ENCODE measurements at places on chromosomes 6 and 20. TPM values are rescaled to one million over a fixed set of nuclear protein-coding genes. Genes with fewer than 3 reads are reported as not detected.
A peak's percentile ranks its signal among the peaks of the same experiment; 100 is the strongest.

The GNRH2 gene
- 1.1 TPM for total RNA-seq

- no peak for DNase-seq
Observed at GRCh38 chr6:37630281-37630799, 67.3 kb downstream of the MDGA1 start.

DNA sequence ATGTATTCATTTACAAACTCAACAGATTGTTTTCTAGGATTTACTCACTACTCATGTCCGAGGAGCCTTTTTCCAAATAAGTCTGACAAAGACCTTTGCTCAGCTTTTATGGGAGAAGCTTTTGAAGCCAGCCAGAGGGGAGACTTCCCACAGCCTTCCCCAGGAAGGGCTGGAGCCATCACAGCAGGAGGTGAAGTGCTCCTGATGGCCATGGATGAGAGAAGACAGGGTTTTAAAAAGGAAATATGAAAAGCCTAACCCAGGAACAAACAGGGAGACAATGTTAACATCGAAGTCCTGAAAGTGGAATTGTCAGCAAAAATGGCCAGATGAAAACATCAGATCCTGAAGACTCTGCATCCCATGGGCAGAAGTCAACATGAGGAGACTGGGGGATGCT, 11.6 kb upstream of the TAGAP start:
- DNase-seq = no peak

The PRPF6 gene
- 64.4 TPM for total RNA-seq

- peak; percentile 48 for DNase-seq
Observed at GRCh38 chr6:25750906-25751305, 3.6 kb upstream of the SLC17A4 start.

DNA sequence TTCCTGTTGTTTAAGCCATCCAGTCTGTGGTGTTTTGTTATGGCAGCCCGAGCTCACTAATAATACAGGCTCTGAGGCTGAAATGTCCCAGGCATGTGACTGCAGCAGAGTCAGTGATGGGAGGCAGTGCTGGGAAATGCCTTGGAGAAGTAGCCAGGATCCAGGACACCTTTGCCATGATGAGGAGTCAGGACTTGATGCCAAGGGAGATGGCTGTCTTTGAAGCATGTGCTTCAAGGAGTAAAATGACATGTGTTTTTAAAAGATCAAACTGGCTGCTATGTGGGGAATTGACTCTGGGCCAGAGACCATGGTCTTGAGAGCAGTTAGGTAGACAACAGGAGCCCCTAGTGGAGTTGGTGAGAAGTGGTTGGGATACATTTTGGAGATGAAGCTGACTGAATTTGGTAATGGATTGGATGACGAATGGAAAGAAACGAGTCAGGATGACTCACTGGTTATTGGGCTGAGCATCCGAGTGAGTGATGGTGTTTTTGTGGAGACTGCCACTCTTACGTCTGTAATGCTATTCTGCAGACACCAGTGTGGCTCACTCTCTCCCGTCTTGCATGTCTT, 322.2 kb downstream of the PLCB1 start:
- DNase-seq = no peak

- DNase-seq = no peak
Observed at GRCh38 chr6:104630955-104631354, 228.8 kb downstream of the HACE1 start.

The EDN3 gene
- total RNA-seq = 80.4 TPM

DNA sequence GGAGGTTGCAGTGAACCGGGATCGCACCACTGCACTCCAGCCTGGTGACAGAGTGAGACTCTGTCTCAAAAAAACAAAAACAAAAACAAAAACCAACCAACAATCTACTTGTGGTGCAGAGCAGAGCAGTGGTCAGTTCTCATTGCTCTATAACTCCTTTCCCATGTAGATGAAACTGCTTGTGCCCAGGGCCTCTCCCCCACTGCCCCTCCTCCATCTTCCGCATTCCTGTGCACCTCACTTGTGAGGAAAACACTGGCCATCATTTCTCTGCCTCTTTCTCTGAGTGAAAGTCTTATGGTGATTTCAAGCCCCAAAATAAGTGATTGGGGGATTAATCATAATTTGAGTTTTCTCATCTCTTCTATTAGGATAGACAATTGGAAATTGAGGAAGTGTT, 63.9 kb upstream of the GLP1R start:
- no peak for DNase-seq

The VGLL2 gene
- total RNA-seq = not detected

- no peak for DNase-seq
Observed at GRCh38 chr6:17022604-17023003, 79.2 kb upstream of the STMND1 start.

- no peak for DNase-seq
Observed at GRCh38 chr20:48180024-48180423, 394.7 kb upstream of the SULF2 start.

- DNase-seq = no peak
Observed at GRCh38 chr6:1800845-1801244, 191.1 kb downstream of the FOXC1 start.

DNA sequence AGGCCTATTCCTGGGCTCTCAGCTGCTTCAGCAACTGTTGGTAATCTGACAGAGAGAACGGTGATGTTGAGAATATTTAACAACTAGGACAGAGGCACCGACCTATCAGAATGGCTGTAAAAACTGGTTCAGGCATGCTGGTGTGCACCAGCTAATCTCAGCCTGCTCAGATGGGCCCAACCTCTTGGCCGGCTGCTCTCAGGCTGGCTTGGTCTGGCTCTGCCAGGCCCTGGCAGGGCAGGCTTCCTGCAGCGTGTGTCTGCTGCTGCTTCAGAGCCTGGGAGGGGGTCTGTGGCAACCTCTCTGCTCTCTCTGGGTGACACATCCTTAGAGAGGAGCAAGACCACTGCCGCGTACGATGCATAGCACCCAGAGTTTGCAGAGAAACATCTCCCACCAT, 4.8 kb downstream of the SLC2A12 start:
- no peak for DNase-seq

GRCh38 chr20:59825944-59826759, 107.3 kb downstream of the SYCP2 start:
- DNase-seq = peak; percentile 77

DNA sequence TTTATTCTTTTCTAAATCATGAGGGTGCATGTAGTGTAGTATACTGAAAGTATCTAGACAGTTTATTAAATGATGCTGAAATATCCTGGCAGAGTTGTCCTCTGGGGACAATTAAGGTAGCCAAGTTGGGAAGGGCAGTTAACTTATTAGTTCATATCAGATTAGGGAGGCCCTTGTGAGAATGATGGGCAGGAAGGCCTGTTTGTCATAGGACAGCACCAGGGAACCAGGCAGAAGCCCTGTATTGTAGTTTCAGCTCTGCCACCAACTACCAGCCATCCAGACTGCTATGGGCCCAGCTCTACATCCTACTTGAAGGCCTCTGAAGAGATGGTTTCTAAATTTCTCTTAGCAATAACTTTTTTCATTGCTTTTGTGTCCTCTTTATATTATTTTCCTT, 4.0 kb downstream of the MYLIP start:
- DNase-seq = no peak

The EYA4 gene
- total RNA-seq = 0.66 TPM

- DNase-seq = no peak
Observed at GRCh38 chr20:52675375-52675774, 296.8 kb upstream of the TSHZ2 start.

GRCh38 chr6:33288921-33289783, at the start of the genes PFDN6 and WDR46:
TSS of gene PFDN6 (plus strand) at chr6:33289601. CDS start at chr6:33289857, 256 bp downstream.
TSS of gene WDR46 (minus strand) at chr6:33289239. CDS start at chr6:33289170, 69 bp downstream.
- DNase-seq = peak; percentile 88

- DNase-seq = no peak
Observed at GRCh38 chr6:5749016-5749650, 257.6 kb downstream of the NRN1 start.

DNA sequence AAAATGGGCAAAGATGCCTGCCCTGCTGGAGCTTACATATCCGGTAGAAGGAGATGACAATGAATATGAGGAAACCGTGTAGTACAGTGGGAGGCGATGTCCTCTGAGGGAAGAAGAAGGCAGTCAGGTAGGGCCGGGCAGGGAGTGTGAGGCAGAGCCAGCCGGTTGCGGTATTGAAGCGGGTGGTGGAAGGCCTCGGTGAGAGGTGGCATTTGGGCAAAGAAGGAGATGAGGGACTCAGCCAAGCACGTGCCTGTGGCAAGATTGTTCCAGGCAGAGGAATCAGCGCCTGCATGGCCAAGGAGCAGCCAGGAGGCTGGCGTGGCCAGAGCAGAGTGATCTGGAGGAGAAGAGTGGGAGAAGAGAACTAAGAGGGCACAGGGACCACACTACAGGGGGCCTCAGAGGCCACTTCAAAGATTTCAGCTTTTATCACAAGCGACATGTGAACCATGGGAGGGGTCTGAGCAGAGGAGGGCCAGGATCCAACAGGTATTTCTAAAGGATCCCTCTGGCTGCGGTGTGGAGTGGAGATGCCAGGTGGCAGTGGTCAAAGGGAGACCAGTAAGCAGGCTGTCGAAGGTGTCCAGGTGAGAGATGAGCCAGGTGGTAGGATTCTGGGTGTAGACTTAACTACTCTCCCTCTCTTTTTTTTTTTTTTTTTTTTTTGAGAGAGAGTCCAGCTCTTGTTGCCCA, 13.8 kb downstream of the MDFI start:
- no peak for DNase-seq

- DNase-seq = peak; percentile 87
Observed at GRCh38 chr6:3750317-3751076, 1.0 kb downstream of the PXDC1 start.

- no peak for DNase-seq
Observed at GRCh38 chr6:131846905-131847304, 39.1 kb downstream of the ENPP1 start.

The GRM1 gene
- 0.13 TPM for total RNA-seq

DNA sequence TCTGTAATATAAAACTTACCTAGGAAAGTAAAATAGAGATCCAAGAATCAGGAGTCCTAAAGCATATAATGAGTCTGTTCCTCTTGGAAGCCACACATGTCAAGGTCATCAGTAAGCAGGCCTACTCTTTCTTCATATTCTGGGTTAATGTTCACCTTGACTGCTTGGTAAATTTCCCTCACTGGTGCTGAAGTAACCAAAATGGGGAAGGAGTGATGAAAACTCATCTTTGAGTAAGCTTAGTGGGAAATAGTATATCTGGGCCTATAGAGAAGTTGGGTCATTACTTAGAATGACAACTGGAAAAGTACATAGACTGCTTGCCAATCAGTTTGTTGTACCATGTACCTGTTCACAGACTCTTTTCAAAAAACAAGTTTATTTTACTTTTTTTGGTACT, 6.6 kb downstream of the TSPYL4 start:
- no peak for DNase-seq

GRCh38 chr6:43267619-43268354, 24.5 kb downstream of the TTBK1 start:
- peak; percentile 65 for DNase-seq

DNA sequence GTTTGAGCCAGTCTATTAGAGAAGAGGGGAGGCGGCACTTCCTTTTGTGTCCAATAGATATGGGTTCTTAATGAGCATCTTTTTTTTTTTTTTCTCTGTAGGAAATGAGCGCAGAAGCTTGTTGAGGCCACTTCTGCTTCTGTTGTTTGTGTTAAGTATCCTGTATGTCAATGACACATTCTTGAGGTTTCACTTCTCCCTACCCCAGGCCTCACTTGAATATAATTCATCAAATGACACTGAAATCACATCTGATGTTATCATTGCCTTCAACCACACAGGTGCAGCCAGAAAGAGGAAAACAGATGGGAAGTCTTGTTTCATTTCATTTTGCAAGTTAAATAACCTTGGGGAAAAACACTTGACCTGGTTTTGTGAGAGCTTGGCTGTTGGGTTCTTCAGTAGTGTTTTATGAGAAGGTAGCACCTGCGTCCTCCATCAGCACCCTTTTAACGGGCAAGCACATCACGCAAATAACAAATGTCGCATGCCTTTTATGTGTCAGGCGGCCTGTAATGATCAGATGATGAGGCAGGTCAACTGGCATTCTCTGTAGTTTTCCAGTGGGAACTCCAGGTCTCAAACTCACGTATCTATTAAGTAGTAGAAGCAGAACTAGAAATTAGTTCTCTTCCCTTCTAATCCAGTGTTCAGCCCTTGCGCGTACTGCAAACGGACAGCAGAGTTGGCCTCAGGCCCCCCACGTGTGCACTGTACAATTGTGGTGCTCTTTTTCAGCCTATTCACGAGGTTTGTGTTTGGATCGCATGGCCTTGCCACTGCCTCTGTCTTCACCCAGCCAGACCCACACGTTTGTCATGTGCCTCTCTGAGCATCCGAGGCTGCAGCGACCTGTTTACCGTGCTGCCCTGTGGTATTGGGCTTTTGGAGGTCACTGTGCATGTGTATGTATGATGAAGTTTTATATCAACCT, 23.5 kb downstream of the PLEKHG1 start:
- no peak for DNase-seq
